ENCODE measurements at places on chromosomes 13 and 19. TPM values are rescaled to one million over a fixed set of nuclear protein-coding genes. Genes with fewer than 3 reads are reported as not detected.
A peak's percentile ranks its signal among the peaks of the same experiment; 100 is the strongest.

DNA sequence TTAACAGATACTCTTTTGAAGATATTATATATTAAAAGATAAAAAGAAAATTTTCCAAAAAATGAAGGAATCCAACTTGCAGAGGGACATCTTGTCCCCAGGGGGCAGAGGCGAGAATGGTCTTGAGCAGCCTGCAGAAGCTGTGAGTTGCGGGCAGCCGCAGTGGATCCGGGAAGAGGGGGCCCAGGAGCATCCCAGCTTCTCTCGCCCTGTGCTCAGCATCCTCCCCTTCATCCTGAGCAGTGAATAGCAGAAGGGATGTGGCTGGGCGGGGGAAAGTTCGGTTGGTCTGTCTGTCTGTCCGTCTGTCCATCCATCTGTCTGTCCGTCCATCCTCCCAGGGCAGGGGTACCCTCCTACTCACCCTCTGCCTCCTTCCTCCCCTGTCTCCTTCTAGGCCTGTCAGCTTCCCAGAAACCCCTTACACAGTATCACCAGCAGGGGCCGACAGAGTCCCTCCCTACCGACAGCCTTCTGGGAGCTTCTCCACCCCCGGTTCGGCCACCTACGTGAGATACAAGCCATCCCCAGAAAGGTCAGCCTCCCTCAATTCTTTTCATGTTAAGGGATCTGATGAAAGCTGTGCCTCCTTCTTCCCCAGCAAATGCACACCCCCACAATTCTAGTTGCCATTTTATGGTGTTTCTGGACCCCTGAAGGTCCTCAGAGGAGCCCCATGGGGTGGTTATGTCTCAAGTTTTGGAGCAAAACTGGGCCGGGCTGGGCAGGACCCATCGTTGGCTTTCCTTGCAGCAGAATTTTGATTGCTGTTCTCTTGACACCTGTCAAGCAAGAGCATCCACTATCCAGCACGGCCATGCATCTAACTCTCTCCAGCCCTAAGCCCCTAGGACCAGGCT, 81.6 kb downstream of the DPF1 start:
- DNase-seq = peak; percentile 68

- no peak for DNase-seq
Measured at GRCh38 chr19:51019544-51019925, at the start of gene KLK10. Gene KLK10 (minus strand): TSS chr19:51019709. CDS start chr19:51019130, 579 bp downstream.

- DNase-seq = no peak
Measured at GRCh38 chr19:2341982-2342381, 13.5 kb downstream of the SPPL2B start.

Gene ADGRE3
- total RNA-seq = not detected

Gene MYBPC2
- not detected for total RNA-seq

- DNase-seq = no peak
Measured at GRCh38 chr13:110416131-110417025, 109.3 kb downstream of the COL4A2 start.

DNA sequence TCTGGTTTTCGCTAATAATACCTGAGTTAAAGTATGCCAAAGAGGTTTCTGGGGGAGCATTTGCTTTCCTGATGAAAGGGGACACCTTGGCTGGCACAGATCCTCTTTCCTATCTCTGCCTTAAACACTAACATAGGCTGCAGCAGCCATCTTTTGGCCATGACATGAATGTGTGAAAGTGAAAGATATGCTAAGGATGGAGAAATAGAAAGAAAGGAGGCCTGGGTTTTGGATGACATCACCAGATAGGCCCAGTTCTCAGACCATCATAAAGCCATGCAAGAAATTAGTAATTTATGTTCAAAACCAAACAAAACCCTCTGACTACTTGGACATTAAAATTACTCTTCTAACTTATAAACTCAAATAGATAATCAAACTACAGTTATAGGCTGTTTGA, 279.7 kb downstream of the COG6 start:
- no peak for DNase-seq

Gene C5AR2
- 0.07 TPM for total RNA-seq

GRCh38 chr13:113926301-113926761, 47.5 kb downstream of the C13orf46 start:
- DNase-seq = peak; percentile 38

GRCh38 chr13:97766749-97767148, 186.7 kb upstream of the IPO5 start:
- DNase-seq = no peak

GRCh38 chr13:112985803-112986408, 16.9 kb downstream of the MCF2L start:
- DNase-seq = no peak

Gene DIRAS1
- total RNA-seq = not detected

Gene PPP1R37
- 18.7 TPM for total RNA-seq

DNA sequence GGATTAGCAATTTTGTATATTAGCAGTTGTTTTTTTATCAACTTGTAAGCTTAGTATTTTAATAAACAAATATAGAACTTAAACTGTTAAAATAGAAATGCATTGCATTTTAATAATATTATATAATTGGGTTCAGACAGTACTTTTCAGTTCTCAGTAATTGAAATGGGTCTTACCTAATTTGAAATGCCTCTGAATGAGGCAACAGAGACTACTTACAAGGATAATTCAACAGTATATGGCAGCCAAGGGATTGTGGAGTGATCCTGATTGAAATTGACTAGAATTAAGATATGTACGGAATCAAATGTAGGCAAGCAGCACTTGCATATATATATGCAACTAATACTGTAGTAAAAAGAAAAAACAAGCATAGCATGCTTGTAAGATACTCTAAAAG, 1503.9 kb upstream of the MIR17HG start:
- no peak for DNase-seq

Gene ZNF69
- 1.2 TPM for total RNA-seq

Gene RASGRP4
- total RNA-seq = 1.6 TPM

DNA sequence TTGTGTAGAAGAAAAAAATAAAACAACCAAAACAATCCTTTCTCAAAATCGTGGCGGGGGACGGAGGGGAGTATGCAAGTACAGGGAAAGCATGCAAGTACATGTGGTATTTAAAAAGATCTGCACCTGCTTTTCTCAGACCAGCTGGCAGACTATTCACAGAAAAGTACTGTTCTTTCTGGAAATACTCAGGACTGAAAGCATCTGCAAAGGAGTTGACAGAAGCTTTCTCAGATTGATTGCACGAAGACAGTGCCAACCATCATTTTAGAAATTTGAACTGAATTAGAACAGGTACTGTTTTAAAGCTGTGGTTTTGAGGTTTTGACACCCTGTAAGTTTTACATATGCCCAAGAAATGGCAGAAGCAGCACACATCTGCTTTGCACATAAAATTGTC, 19.8 kb upstream of the PCDH8 start:
- no peak for DNase-seq

Gene LRCH1
- total RNA-seq = 20.9 TPM

DNA sequence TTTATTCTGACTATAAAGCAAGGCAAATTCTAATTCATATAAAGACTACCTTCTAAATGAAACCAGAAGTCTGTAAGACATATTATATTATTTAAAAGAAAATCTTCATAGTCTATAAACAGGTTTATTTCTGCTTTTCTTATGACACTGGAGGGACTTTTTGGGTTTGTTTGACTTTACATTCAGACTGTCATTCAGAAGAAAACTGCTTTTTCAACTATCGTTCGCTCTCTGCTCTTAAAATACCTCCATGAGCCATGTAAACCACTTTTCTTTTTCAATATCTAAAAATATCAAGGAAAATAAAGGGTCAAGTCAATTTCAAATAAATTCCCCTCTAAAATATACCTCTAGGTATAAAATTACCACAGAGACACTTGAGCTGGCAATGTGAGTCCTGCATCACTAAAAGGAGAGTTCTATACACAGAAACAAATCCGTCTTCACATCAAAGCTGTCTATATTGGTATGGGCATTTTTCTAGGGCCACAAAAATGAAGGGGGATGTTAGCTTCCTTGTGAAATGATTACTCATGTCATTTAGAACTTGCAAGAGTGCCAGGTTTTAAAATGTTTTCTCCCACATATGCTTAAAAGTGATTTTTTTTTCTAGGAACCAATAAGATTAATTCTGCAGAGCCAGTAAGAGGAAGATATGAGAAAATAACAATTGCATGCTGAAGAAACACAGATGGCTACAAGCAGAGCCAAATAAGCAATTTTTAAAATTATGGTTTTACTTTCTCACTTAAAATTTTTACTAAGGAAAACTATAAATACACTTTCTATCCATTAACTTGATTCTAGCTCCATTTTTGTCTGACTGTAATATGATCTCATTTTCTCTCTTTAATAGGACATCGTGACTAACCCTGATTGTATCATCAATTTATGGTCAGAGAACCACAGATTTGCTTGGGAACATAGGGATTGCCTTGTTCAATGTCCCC, 181.8 kb downstream of the TBC1D4 start:
- no peak for DNase-seq

- no peak for DNase-seq
Measured at GRCh38 chr13:40631605-40632004, 34.8 kb downstream of the FOXO1 start.

DNA sequence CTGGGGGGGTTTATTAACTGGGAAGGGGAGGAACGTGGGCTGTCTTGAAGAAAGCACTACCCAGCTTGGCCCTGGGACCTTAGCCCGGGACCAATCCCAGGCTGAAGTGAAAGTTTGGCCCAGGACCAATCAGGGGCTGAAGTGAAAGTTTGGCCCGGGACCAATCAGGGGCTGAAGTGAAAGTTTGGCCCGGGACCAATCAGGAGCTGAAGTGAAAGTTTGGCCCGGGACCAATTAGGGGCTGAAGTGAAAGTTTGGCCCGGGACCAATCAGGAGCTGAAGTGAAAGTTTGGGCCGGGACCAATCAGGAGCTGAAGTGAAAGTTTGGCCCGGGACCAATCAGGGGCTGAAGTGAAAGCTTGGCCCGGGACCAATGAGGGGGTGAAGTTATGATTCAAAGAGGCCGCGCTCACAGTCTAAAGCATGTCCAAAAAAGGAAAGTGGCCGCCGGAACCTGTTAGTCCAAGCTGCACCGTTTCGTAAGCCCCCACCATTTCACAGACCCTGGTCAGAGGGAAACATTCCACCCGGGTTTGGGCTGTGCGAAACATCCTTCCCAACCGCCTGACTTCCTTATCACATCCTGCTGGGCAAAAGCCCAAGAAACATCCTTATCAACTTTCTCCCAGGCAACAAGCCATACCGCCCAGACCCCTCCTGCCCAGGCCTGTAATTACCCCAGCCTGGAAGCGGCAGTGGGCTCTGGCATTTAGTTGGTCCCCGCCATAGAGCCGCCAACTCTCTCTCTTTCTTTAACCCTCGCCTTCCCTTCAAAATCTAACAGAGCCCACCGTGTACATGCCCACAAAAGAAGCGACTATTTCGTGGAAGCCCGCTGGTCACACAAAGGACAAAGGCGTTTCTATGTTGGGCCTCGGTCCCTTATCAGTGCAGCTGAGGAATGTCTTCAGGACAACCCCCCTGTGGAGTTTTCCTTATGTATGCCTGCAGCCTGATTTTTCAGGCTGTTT, 1.1 kb downstream of the ZNF850 start:
- peak; percentile 77 for DNase-seq

- no peak for DNase-seq
Measured at GRCh38 chr13:40599747-40600146, 66.7 kb downstream of the FOXO1 start.

Gene PODNL1
- 0.47 TPM for total RNA-seq

DNA sequence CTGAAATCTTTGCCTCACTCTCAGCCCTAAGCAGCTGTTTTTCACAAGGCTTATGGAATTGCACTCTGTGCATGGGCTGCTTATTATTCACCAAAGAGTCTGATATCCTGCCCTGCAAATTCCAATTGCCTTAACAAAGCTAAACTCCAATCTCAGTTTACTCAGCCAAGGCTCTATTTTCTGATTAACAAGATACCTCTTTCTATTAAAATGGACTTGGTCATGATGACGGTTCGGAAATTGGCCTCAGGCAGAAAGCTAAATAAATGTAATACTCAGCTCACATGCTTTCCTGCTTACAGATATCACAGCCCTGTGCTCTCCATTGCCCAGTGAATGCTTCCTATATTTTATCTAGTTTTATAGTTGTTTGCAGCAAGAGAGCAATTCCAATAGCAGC, 1270.8 kb downstream of the PCDH9 start:
- no peak for DNase-seq

Gene PDX1
- total RNA-seq = not detected

DNA sequence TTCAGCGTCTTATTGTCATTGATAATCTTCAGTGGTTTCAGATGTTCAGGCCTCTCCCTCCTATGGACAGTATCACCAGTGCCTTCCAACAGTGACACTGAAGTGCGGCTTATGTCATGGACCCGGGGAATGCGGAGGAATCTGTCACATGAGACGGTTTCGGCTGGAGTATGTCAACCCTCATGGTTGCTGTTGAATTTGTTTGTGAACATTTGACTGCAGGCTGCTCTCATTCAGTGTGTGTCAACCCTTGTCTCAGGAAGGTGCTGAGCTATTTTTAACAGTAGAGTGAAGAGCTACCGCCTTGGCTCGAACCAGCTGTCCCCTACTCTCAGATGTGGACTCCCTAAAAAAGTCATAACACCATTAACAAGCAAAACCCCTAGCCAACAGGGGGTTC, 138.8 kb upstream of the RNF113B start:
- DNase-seq = no peak

Gene FGF22
- not detected for total RNA-seq

DNA sequence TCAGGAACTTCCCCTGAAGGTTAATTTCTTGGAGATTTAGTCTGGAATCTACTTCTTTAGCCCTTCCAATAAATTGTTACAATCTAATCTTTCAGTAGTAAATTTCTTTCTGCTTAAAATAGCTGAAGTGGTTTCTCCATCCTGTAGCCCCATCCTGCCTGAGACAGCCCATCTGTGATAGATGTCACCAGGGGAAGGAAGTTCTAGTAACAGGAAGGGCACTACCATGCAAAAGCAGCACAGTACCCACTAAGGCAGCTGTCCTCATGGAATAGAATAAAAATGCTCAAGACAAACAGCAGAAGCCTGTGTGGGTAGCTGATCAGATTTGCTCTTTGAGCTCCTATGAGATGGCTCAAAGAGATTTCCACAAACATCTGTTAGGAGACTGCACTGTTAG, 1036.5 kb downstream of the SLITRK5 start:
- no peak for DNase-seq

Gene LGALS14
- 0.37 TPM for total RNA-seq

GRCh38 chr13:23541221-23541824, 28.9 kb upstream of the TNFRSF19 start:
- DNase-seq = no peak

DNA sequence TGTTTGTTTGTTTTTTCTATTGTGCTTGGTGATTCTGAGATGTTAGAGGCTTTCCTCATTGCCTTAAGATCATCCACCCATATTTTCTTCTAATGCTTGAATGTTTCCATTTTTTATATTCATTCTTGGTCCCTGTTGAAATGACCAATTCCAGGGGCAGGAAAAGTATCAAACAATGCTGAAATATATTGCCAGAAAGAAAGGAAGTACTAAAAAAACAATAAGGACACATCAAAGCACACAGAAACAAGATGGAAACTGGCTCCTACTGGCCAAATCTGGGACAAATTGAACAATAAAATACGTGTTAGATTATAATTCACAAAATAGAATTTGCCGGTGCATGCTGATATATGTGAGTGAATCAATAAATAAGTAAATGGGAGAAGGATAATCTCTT, 23.9 kb downstream of the ZDHHC20 start:
- no peak for DNase-seq
